Stimulated activated CD4-positive, alpha-beta T cell treated with anti-CD3 and anti-CD28 coated beads, Interleukin-12 subunit alpha, Interleukin-12 subunit beta, amount 100 ng/mL, for 48 hours (primary cell): ENCODE measurements at places on chromosomes 16 and 17.

DNA sequence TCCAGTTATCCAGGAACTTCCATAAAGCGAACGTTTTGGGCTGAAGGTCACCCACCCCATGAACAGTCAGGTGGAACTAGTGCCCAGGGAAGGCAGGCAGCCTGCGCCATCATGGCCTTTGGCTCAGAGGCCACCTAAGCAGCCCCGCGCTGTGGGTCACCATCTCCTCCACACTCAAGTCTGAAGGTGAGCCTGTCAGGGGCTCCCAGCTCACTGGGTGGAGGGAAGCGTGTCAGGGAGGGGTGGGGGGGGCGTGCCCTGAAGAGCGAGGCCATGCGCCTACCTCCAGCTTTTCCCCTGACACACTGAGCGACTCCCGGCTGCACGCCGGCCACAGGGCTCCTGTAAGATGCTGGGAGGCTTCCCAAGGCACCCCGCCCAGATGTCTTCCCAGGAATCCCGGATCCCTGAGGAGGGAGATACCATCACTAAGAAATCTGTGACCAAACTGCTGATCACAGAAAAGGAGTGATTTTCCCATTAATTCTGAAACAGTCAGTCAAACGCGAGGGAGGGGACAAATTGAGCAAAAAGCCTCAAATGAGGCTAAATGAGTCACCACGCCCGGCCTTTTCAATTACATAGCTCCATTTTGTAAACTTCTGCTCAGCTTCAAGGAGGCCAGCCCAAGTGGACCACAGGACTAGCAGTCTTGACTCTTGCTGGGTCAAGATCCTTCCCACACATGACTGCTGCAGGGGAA lies 26.5 kb upstream of the SLC25A19 start:
- DNase-seq: no peak

- DNase-seq: no peak
These were observed 12.2 kb upstream of the ZKSCAN2 start for GRCh38 chr16:25269879-25270278.

GRCh38 chr17:44828919-44829522 lies 1.1 kb downstream of the GJC1 start:
- DNase-seq: no peak

- no peak for DNase-seq
These were observed 72.3 kb downstream of the CRISPLD2 start for GRCh38 chr16:84892097-84892496.

DNA sequence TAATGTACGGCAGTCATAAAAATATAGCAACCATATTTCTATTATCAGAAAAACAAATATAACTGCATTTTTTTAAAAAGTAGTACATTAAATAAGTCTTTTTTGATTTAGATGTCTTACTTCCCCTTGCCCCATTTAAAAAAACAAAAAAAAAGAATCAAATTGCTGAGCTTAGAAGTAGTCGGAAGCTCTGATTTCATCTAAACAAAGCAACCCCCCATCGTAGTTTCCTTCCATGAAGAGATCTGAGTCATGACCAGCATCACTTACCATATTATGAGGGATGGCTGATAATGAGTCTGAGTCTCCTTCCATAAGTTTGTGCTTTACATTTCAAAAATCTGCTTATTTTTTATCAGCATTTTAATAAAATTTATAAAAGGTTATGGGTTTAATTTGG lies 86.2 kb downstream of the ITFG1 start:
- DNase-seq: no peak

- peak; percentile 44 for DNase-seq
These were observed 2.7 kb downstream of the NDUFAF8 start for GRCh38 chr17:81241648-81242420.

GRCh38 chr16:64356267-64356666 lies 765.6 kb downstream of the CDH11 start:
- DNase-seq: no peak

DNA sequence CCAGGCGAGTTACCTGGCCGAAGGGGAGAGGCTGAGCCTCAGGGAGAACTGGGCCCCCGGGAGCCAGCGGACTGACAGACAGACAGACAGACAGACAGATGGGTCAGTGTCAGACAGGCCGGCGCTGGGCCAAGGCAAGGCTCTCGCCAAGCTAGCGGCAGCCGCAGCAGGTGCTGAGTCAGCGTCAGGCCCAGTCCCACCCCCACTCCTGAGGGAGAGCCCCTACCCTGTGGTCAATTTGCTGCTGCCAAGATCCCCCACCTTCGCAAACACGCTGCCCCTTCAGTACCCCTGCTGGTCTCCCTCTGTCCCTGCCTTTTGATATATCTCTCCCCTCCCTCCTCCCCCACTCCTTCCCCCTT lies 1.5 kb downstream of the FGF11 start:
- no peak for DNase-seq
